ENCODE measurements at places on chromosomes 2 and 18. TPM values are rescaled to one million over a fixed set of nuclear protein-coding genes. Genes with fewer than 3 reads are reported as not detected.

Gene B3GNT7
- 0.05 TPM for total RNA-seq

Gene SULT1C2
- not detected for total RNA-seq

Gene CENPA
- total RNA-seq, result 27.3 TPM

Gene NR4A2
- 22.1 TPM for total RNA-seq

Gene AKAIN1
- not detected for total RNA-seq

Gene TMEM178A
- 0.32 TPM for total RNA-seq

Gene DYSF
- total RNA-seq, result 0.05 TPM

Gene DNAJC10
- total RNA-seq, result 63.5 TPM

Gene CXCR1
- total RNA-seq, result not detected

Gene DTNA
- 0.73 TPM for total RNA-seq

Gene SERPINB7
- total RNA-seq, result not detected

DNA sequence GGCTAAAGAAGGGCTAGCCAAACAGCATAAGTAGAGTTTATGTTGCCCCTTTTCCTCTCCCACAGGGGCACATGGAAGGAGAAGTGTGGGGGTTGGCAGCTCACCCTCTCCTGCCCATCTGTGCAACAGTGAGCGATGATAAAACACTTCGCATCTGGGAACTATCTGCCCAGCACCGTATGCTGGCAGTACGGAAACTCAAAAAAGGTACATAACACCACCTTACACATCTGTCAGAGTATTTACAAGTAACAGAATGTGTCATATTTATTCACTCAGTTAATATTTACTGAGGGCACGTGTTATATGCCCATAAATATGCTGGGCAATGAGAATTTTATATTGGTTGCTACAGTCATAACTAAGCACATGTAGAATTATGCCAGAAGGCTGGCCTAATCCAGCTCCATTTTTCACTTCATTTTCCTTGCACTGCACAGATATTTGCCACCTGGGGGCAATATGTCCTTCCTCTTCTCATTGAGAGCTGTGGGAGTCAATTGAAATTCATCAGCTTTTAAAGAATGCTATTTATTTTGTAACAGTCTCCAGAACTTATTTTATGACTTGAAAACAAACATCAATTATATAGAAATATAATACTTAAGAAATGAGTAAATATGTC is 150.6 kb downstream of the RTN4 start:
- DNase-seq, result no peak

DNA sequence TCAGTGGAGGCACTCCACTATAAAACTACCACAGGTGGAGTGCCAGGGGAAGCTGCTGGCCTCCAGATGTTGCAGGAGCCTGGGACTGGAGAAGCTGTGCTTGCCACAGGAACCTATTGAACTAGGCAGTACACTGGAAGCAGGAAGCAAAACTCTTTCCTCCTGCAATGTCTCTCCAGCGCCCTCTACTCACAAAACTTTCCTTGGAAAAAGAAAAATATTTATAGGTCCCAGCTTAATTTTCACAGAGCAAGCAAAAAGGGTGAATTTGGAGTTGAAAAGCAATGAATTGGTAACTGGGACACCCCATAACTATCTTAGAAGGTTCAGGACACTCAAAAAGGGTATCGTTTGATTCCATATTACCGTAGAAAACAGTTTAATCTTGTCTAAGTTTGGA is 33.2 kb upstream of the REEP1 start:
- no peak for DNase-seq

GRCh38 chr2:20381457-20381856 is 30.8 kb upstream of the PUM2 start:
- no peak for DNase-seq

- DNase-seq, result no peak
Measured at GRCh38 chr2:172462373-172462848, 35.0 kb downstream of the ITGA6 start.

GRCh38 chr18:32730620-32731091 is 42.2 kb downstream of the KLHL14 start:
- DNase-seq, result no peak

DNA sequence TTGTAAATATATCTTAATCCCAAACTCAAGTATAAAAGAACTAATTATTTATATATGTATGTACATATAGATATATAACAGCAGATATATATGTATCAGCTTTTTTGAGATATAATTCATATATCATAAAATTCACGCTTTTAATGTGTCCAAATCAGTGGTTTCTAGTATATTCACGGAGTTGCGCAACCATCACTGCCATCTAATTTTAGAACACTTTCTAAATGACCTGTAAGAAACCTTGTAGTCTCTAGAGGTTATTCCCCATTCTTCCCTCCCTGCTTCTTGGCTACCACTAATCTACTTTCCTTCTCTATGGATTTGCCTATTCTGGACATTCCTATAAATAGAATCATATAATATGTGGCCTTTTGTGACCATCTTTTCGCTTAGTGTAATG is 163.5 kb upstream of the TCF4 start:
- no peak for DNase-seq

GRCh38 chr2:158805936-158806335 is 10.8 kb downstream of the DAPL1 start:
- DNase-seq, result no peak

GRCh38 chr2:70124983-70125480 is 37.8 kb downstream of the PCBP1 start:
- peak; percentile 55 for DNase-seq

DNA sequence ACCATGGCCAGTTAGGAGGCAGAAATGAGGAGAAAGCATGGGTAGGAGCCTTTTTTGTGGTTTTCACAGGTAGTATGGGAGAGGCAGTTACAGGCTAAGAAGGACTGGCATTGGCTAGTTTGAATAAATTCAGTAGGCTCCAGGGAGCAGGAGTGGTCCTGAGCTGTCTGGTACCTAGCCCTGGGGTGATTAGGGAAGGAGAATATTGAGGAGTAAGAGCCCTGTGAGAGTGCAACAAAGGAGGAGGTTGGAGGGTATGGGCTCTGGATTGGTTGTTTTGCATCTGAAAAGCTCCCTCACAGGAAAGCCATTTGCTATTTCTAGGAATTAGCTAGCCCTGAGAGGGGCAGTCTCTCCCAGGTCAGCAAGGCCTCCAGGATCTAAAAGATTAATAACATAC is 13.3 kb upstream of the TCF7L1 start:
- no peak for DNase-seq

- no peak for DNase-seq
Measured at GRCh38 chr2:102801098-102801718, 39.4 kb downstream of the TMEM182 start.

DNA sequence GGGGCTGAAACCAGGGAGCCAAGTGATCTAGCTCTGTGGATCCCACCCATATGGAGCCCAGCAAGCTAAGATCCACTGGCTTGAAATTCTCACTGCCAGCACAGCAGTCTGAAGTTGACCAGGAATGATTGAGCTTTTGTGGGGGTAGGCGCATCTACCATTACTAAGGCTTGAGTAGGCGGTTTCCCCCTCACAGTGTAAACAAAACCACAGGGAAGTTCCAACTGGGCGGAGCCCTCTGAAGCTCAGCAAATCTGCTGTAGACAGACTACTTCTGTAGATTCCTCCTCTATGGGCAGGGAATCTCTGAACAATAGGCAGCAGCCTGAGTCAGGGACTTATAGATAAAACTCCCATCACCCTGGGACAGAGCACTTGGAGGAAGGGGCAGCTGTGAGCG is 96.7 kb downstream of the CCDC148 start:
- DNase-seq, result no peak

- DNase-seq, result no peak
Measured at GRCh38 chr2:164498836-164499235, 122.4 kb downstream of the GRB14 start.

DNA sequence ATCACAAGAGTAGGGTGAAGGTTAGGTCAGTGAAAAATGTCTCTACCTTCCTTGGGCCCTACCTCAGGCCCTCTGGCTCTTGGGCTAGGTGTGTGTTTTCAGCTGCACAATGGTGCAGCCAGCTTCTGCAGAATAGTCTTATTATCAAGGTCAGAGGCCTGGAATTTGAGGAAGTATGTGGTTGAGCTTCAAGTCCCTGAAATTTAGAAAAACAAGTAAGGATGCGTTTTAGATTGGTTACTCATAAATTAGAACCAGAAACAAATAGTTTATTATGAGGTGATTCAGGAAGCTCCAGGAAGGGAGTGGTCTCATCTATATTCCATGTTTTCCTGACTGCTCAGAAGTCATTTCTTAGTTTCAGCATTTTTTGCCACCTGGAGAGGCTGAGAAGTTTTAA is 204.2 kb upstream of the CELF4 start:
- no peak for DNase-seq

DNA sequence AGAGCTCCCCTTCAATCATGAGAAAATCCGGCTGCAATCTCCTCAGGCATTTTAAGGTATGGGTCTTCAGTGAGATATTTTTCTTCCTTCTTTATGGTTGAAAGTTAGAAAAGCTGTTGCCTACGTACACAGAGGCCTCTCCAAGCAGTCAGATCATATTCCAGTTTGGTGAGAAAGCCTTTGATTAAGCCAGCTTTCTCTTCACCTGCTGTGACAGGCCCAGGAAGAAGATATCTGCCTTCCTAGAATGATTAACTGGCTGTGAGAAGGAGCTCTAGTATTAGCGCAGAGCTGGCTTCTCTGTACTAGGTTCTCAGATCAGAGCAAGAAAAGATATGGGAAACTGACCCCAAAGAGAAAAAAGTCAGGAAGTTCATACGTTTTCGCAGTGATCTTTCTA is 585.0 kb upstream of the CHAC2 start:
- no peak for DNase-seq

DNA sequence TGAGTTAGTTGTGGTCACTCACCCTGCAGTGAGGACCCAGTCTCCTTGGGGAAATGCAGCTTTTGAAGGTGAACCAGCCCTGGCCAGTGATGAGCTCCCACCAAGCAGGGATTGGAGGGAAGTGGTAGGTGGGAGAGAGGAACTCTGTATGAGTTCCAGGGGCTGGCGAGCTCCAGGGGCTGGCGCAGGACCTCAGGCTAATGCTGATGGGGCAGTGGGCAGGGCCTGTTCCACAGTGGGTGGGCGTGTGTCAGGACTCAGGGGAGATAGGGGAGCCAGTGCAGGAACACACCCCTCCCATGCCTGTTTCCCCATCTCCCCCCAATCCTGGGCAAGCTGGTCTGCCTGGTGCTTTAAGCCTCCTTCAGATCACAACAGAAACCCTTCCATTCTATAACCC is 208.4 kb downstream of the DYSF start:
- no peak for DNase-seq

DNA sequence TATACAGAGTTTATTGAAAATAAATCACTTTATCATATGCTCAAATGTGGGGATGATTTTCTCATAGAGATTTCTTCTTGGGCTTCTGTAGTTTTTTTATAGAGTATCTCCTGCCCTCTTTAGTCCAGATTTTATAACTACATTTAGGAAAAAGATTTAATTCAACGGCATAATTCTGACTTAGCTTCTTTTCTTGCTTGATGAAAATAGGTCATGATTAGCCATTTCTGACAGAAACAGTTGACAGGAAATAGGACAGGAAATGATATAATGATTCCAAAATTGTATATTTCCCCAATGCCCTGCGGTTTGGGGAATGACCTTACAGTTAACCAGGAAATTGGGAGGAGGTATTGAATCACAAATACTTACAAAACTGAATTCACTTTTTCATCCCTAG is 1531.9 kb upstream of the ACVR2A start:
- DNase-seq, result no peak

DNA sequence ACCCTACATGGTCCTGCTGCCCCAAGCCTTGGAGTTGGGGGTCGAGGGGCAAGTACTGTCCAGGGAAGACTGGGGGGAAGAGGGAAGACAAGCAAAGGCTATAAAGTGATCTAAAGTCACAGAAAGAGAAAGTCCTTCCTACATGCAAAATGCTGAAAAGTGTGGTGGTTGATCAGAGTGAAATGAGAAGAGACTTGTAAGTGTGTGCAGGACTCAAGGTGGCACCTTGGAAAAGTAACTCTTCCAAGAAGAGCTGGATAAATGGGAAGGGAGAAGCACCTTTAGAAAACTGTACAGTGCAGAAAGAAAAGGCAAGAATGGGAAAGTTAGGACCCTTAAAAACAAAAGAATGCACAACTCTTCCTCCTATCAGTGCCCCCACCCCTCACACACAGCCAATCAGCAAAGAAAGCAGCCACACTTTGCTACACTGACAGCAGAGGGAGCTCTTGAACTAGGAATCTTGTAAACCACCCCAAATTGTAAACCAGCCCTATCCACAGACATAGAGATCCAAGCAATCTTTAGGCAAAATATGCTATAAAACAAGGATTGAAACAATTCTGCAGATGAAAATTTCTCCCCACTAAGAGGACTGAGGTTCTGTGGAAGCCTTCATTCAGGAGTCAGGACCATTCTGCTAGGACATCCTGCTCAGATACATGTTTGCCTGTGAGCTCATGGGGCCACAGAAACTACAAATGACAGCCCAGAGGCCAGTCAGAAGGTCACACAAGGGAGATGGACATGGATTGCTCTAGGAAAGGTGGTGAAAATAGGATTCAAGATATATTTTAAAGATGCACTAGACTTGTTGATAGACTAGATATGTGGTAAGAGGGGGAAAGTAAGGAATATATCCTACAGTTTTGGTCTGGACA is 146.4 kb downstream of the FTCDNL1 start:
- no peak for DNase-seq

DNA sequence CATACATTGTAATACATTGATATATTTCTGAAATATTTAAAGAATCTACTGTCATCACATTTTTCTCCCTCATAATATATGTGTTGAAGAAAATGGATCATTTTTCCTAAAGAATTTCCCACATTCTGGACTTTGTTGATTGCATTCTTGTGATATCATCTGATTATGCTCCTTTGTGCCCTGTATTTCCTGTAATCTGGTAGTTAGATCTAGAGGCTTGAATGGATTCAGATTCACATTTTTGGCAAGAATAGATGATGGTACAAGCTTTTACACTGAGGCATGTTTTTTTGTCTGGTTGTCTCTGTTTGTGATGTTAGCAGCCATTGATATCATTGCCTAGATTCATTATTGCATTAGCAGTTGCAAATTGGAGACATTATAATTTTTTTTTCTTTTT is 13.4 kb downstream of the UBXN2A start:
- no peak for DNase-seq

DNA sequence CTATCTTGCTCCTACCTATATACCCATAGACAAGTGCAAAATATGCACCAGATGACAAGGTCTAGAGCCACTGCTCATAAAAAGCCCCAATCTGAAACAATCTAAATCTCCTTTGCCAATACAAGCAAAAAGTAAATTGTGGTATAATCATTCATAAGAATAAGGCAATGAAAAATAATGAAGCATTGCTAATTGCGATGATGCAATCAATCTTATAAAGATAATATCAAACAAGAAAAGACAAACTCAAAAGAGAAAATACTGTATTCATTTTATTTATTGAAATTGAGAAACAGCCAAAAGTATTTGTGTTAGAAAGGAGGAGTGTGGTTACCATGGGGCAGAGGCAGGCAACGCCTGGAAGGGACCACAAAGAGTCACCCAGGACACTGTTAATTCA is 175.9 kb upstream of the GYPC start:
- no peak for DNase-seq

DNA sequence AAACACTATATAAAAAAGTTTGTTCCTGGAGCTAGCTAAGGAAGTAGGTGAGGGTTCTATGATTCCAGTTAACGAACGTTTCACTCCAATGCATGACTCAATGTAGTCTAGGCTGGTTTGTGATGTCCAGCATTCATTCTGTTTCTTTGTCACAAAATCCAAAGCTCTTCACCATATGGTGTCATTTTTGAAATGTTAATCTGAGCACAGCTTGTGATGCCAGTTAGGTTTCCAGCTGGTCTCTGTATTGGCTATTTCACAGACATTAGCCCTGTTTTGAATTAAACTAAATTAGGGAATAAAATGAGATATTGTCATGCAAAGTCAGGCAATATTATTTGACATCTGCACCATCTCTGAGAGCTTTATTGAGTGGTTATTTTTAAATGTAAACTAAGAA is 159.4 kb downstream of the RBM43 start:
- DNase-seq, result no peak

GRCh38 chr2:236176951-236177350 is 8.8 kb upstream of the GBX2 start:
- DNase-seq, result no peak
